RWPE2 (cell line): ENCODE measurements at places on chromosomes 3 and 15.

DNA sequence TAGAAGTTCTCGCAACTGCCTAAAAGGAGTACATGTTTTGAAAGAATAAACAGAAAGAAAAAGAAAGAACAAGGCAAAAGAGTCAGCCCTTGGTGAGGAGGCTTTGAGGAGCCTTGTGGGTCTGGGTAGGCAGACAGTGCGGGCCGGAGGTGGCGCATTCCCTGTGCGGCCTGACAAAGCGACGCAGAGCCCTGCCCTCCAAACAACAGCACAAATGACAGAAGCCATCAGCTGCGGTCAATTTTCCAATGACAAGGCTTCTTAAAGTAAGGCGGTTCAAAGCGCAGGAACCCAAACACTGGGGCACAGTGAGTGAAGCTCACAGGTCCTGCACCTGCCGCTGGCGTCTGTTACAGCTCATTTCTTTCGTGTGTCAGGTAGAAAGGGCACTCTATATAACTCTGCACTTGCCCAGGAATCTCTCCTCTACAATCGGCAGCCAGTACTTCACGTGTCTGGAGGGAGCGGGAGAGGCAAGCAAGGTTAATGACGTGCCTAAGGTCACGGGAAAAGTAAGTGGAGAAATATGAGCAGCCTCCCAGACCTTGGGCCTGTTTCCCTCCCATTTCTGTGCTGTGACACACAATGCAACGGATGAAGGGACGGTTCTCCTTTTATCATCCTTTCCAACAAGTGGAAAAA lies 178.1 kb downstream of the OPA1 start:
- DNase-seq, result no peak

DNA sequence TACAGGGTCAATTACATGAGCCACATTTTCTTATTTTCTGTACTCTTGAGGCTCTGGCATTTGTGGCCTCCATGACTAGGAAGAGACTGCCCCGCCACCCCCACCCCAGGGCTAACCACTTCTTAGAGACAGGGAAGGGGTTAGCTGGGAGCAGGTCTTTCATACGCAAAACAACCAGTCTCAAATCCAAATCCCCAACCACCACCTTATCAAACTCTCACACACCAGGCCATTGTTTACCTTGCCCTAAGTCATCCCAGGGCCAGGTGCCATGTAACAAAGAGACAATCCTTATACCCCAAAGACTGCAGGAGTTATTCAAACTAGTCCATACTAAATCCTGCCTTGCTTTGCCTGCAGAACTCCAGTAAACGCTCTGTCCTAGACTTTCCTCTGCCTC lies 77.8 kb downstream of the B3GNT5 start:
- DNase-seq, result no peak

- peak; percentile 46 for DNase-seq
Observed at GRCh38 chr15:43525131-43525530, 7.7 kb downstream of the MAP1A start.

DNA sequence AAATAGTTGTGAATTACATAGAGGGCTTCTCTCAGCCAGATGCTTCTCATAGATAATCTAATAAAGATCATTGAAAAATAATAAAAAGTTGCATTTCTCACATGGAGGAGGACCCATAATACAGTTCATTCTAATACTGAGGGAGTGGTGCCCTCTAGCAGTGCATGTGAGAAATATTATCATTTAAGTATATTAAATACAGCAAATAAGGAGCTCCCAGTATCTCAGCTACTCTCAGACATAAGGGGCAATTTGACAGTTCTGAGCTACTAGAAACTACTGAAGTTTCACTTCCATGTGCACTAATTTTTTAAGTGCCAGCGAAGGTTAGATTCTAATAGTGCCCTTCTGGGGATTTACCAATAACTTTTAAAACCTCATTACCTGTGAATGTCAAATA lies 188.3 kb downstream of the IL5RA start:
- no peak for DNase-seq

- no peak for DNase-seq
Observed at GRCh38 chr3:36864180-36865053, 80.4 kb downstream of the TRANK1 start.

- no peak for DNase-seq
Observed at GRCh38 chr3:148999806-149000205, 8.5 kb downstream of the GYG1 start.
